ENCODE measurements at places on chromosomes 1 and 21.

DNA sequence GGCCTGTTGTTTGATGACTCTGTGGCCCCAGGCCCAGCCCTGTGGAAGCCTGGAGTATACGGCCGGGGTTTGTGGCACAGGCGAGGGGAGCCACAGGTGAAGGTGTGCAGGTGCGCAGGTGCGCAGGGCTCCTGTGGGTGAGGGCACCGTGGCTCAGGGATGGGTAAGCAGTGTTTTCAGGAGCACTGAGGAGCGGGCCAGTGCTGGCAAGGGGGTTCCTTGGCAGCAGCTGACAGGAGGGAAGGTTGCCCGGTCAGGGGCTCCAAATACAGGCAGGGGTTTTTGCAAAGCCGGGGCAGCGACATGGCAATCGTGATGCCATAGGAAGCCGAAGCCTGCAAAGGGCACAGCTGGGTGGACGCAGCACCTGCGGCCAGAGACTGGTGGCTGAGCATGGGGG lies 20.7 kb downstream of the AGPAT3 start:
- DNase-seq = no peak

- no peak for DNase-seq
Observed at GRCh38 chr1:112675728-112676381, 1.4 kb downstream of the MOV10 start.

GRCh38 chr1:228650141-228650540 lies 85.1 kb upstream of the RHOU start:
- DNase-seq = no peak

DNA sequence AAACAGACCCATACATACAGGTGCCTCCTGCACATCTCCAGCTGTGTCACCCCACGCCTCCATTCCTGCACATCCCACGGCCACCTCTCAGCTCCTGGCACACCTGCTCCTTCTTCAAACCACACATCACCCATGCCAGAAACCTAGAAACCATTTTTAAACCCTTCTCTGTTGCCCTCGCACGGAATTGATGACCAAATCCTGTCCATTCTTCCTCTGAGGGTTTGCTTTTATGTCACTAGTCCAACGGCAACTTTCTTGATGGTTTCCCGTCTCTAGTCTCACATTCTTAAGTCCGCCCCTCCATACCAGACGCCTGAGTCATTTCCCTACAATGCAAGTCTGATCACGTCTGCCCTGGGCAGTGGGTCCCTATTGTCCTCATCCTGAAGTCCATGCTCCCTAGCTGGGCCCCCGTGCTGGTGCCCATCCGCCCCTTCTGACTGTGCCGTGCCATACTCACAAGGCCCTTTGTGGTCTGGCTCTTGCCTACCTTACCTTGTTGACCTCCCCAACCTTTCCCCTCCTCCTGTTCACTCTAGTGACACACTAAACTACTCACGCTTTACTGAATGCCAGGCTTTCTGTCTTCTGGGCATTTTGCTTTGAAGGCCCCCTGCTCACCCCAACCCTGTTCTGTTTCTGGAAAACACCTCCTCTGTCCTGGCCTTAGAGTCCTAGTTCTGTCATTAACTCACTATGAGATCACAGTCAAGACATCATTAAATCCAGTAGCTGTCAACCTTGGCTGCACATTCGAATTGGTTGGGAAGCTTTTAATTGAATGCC lies 17.6 kb downstream of the SLC2A1 start:
- DNase-seq = peak; percentile 81

- DNase-seq = no peak
Observed at GRCh38 chr1:65289449-65289848, 19.9 kb upstream of the DNAJC6 start.

DNA sequence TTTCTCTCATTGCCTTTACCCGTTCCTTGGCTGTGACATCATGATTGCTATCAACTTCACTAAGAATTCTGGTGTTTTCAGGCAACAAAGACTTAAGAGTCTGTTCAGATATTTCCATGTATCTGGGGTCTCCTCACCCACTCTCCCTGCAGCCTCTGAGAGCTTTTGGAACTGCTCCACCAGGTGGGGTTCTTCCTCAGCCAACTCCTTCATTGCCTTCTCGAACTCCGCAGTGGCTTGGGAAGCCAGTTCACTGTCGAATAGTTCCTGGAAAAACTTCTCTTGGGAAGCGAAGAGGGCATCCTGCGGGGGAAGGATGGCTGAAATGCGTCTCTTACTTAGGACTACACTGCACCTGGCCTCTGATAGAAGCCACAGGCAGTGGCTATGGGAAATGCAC lies 2.1 kb downstream of the PEX19 start:
- DNase-seq = no peak

DNA sequence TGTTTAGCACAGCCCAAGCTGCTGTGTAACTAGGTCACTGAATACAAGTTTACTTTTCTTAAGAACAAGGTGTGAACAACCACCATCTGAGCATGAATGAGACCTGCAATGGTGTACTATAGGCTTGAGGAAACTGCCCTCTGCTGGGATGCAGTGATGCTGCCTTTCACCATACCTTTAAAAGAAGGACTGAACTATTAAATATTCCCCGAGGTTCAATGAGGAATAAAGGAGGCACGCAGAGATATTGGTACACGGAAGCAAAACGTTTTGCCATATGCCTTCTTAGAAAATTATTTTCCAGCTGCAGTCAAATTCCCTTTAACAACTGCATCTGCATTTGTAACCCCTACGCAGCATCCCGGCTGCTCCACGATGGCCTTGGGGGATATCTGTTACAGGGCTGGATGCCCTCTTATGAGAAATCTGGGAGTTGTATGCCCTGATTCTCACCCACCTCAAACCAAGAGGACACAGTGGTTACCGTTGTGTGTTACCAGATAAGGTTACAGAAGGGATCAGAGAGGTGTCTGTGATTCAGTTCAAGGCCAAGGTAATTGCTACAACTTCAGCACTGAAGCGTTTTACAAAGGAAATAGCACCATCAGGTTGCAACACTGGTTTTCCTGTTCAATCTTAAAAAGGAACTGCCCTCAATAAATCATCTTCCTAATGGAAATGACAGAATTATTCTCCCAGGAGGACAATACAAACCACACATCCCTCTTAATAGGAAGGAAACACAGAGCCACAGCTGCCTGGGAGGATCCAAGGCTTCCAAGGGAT lies 470.5 kb downstream of the LTN1 start:
- DNase-seq = peak; percentile 7

DNA sequence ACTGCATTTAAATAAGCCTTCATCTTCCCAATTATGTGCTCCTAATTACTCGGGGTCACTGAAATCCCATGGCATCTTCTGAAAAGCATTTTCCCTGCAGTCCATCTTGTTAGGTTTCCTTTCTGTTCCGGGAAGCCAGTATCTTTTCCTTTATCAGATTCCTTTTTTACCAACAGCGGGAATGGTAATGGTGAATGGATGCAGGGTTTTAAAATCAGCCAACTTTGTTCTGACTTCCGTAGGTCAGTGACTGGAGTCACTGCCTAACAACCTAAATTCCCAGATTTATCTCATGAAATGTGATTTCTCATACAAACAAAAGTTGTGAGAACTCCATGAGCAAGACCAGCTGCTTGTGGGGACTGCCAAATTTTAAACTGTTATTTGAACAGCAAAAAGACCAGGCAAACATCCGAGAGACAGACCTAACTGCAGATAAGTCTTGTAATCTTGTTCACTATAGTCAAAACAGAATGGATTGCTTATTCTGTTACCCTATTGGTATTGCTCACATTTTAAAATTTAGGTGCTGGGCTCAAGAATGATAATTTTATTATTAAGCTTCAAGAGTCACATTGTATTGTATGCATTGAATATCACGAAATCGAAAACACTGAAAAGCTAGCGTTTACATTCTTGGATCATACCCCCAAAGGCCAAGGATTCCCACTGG lies 1.2 kb upstream of the RWDD3 start:
- peak; percentile 8 for DNase-seq

DNA sequence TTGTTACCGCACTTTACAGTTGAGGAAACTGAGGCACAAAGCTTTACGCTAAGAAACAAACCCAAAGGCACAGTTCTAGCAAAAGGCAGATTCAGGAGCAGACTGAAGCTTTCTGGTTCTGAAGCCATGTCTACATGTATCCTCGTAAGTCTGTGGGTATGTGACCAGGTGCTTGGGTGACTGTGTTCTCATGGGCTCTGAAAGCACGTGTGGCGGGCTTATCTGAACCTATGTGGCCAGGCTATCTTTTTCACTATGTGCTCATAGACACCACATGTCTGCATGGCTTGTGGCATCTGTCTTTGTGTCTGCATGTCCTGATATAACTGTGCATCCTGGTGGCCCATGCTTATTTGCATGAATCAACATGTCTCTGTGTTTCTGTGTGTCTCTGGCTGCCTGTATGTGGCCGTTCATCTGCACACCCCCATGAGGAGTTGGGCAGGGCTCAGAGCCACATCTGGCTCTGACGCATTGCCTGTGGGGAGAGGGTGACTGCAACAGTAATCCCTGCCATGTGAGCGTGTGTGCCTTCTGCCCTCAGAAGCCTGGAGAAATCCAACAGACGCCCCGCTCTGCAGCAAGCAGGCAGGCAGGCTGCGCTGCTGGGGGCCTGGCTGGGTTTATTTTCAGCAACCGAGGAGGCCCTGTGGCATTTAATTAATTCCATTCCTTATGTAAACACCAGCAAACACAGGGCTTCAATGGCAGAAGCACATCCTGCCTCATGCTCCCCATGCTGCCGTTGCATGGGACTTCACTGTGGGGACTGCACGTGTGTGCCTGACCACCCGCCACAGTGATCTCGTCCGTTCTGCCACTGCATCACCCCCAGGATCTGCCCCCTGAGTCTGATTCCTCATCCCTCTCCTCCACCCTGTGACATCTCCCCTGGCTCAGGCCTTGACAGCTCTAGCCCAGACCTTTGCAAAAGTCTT lies 115.4 kb downstream of the TRABD2B start:
- no peak for DNase-seq

DNA sequence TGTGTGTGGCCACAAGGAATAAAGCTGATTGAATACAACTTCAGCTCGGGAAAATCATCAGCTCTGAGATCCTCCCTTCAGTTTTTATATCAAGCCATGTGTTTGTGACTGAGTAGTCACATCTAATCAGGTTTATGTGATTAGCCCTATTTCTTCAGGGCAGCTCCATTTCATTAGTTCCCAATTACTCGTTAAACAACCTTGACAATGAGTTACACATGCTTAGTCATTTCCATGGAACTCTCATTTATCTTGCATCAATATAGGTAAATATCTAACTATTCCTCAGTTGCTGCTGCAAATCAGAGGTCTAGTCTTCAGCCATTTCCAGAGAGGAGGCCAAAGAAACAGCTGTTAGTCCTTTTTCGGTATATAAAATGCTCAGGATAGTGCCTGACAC lies 16.3 kb downstream of the CRB1 start:
- DNase-seq = no peak

- DNase-seq = peak; percentile 76
Observed at GRCh38 chr1:206864939-206865671, at the start of gene IL20. TSS of gene IL20 (plus strand) at chr1:206865623. CDS start at chr1:206865853, 230 bp downstream.

DNA sequence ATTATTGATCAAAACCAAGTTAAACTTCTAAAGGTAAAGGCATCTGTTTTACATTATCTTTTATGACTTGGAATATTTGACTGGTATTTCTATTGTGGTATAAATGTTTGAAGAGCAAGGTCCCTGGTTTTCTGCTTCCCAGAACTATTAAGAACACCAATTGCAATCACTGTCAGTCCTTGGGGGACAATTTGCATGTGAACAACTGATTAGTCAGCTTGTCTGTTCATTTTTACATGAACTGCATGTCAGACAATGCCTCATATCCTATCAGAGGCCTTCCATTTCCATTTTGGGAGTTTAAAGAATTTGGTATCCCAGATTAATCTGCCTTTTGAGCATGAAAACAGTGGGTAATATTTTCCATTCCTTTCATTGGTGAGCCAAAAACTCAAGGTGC lies 654.9 kb upstream of the USP24 start:
- no peak for DNase-seq

Measured in AG08396 (cell line).